GM04504 (cell line): ENCODE measurements at places on chromosomes 16 and 17.

GRCh38 chr17:36861531-36861930 is 75.7 kb upstream of the LHX1 start:
- DNase-seq = no peak

DNA sequence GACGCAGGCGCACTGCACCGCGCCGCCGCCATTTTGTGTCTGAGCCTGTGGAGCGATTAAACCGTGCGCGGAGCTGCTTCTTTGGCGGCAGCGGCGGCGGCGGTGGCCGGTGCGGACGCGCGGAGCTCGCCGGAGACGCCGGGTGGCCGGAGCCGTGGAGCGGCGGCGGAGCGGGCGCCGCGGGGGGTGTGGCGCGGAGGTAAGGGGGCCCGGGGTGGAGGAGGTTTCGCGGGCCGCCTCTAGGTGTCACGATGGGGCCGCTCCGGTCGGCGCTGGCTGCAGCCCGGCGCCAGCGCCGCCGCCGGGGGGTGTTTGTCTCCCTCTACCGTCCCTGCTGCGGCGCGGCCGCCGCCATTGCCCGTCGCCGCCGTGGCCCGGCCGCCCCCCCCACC is at the start of gene CTCF:
CTCF (plus strand) TSS at position 1 of the 392 bp plus-strand sequence. CDS start 48,307 bp downstream, outside the sequence.
- no peak for DNase-seq

- no peak for DNase-seq
These were observed 15.5 kb downstream of the HS3ST6 start for GRCh38 chr16:1902547-1903219.

DNA sequence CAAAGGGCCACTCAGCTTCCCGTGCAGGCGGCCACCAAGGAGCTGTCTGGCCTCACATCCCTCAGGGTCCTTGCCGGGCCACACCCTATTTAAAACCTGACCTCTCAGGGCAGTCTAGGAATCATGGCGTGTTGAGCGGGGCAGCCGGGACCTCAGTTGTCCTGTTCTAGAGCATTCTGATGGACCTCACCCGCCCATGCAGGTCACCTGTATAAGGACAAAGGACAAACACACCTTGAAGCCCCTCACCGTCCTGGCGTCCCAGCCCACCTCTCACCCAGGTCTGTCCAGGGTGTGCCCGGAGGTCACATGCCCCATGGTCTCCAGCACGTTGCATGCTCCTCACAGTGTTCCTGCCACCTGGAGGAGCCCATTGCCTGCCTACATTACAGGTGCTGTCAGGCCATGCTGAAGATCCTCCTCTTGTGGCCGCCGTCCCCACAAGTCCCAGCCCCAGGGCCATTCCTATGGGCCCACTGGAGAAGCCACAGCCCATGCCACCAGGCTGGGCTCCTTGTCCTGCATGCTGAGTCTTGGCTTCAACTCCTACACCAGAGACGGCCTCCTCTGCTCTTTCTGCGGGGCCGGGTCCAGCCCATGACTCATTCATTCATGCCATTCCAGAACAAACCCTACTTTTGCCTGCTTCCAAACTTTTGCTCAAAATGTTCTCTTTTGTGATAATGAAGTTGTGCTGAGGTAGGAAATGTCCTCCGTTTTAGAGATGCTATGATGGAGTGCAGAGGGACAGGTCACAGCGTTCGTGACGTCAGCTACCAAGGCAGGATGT is 46.3 kb downstream of the PEMT start:
- DNase-seq = peak; percentile 28

- no peak for DNase-seq
These were observed 144.6 kb upstream of the IRX6 start for GRCh38 chr16:55179411-55179810.

DNA sequence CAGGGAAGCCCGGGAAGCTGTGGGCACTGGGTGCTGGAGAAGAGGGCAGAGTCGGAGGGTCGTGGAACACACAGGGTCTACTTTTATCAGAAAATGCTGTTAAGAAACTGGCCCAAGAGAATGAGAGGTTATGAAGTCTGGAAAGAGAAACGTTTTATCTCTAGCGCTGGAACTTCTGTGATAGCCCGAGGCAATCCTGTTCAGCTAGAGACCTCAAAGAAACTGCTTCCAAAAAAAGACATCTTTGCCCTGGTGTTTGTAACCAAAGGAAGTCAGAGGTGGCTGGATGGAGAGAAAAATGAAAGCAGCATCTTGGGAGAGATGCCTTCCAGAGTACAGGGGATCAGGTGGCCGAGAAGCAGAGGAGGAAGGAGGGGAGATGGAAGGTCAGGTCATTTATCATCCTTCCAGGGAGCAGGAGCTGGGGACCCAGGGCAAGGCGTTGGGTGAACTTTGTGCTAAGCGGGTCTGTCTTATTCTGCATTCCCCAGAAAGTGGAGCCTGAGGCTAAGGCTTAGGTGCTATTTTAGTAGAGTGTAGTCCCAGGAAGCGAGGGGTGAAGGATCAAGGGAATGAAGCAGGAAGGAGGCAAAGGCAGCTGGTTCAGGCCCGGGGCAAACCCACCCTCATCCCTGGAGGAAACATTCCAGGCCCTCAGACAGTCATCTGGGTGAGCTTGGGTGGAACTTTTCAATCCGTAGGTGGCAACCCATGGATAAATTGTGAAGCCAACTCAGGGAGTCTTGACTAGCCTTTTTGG is 66.5 kb downstream of the MGAT5B start:
- no peak for DNase-seq

GRCh38 chr17:28144019-28144418 is 101.5 kb downstream of the NLK start:
- no peak for DNase-seq
